ENCODE measurements at places on chromosomes 16 and 17.

GRCh38 chr16:30941600-30942425 lies 7.1 kb upstream of the ORAI3 start:
- DNase-seq: peak; percentile 90

DNA sequence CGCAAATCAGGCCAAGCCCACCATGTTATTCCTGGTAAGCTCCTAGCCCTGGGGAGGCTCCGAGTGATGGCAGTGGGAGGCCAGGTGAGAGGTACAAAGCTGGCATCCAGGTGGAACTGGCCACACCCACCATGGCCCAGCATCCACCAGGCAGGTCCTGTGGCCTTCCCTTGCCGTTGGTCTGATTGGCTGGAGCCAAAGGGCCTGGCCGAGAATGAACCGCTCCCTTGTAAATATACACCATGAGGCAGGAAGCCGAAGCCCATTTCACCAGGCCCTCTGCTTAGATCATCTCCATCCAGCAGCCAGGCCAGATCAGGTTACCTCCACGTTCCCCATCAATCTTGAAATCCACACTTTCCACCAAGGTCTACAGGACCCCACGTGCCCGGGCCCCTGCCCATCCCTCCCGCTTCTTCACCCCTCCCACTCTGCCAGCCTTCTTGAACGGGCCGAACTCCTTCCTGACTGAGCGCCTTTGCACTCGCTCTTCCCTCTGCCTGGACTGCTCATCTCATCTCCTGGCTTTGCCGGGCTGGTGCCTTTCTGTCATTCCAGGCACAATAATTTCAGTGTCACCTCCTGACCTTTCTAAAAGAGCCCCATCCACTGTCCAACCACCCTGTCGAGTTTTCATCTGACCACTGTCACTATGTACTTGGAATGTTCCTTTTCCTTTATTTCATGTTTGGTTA lies 5.8 kb downstream of the SOCS1 start:
- DNase-seq: no peak

GRCh38 chr17:77450742-77451244 lies 310.0 kb downstream of the SEC14L1 start:
- DNase-seq: no peak

GRCh38 chr16:53913920-53914319 lies 210.0 kb downstream of the FTO start:
- no peak for DNase-seq

GRCh38 chr16:85220125-85220839 lies 108.0 kb upstream of the CIBAR2 start:
- peak; percentile 75 for DNase-seq

DNA sequence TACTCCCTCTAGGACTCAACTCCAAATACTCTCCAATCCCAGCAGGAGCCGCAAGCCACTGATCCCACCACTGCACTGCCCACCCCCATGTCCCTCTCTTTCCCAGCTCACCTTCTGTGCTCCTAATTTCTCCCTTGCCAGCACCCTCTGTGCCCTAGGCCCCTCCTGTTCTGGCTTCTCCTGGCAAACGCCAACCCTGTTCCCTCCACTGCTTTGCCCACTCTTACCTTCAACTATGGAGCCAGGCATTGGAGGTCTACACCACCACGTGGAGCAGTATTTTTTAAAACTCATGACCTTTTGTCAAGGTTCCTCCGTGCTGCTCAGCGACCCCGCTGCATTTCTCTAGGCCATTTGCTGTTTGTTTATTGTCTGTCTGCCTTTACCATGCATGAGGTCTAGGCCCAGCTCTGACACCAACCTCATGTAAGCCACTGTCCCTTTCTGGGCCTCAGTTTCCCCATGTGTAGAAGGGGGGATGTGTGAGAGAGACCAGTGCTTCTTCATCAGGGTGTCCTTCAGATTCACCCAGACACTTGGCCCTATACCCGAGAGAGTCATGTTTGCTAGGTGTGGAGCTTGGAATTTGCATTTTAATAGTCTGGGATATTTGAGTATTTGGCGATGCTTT lies 4.6 kb downstream of the CCDC102A start:
- peak; percentile 9 for DNase-seq

DNA sequence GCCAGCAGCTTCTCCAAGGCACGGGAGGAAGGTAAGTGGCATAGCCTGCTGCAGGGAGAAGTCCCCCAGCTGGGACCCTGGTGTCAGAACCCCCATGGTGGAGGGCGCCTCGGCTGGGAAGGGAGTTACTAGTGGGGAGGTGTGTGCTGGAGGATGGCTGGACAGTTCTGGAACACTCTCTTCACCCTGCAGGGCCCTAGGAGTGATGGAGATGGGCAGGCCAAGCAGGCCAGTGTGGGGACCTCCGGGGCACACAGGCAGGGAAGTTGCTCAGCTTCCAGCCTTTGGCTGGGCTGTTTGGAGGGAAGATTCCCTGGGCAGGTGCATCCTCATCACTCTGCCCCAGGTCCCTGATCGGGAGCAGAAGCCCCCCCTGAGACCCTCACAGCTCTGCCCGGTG lies 696 bp downstream of the C17orf99 start:
- DNase-seq: no peak

- DNase-seq: no peak
Observed at GRCh38 chr17:37564252-37564651, 45.0 kb downstream of the SYNRG start.

DNA sequence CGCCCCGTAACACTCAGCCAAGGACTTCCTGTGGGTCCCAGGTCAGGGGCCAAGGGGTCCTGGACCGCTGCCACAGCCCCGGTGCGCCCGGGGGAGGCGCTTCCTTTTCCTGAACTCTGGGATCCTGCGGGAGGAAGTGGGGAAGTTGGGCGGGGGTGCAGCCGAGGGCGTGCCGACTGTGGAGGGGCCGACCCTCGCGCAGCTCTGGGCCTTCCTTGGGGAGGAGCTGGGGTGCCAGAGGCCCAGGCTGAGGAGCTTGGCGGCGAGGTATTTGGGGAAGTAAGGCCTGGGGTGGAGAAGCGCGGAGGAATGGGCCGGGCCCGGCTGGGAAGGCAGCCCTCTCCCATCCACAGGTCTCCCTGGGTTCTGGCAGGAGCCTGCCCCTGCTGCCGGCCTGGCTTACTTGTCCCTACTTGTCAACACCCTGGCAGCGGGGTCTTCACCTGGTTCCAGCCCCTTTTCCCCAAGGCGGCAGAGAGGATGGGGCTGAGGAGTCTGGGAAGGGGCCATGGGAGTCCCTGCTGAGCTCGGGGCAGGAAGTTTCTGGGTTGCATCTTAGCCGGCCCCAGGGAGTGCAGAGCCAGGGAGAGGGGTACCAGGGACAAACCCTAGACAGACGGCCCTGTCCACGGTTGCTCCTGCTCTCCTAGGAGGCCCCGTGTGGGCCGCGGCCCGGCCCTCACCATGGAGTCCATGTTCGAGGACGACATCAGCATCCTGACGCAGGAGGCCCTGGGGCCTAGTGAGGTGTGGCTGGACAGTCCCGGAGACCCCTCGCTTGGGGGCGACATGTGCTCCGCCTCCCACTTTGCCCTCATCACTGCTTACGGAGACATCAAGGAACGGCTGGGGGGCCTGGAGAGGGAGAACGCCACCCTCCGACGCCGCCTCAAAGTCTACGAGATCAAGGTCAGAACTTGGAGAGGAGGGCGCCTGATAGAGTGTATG lies 1.7 kb downstream of the TBKBP1 start:
- DNase-seq: peak; percentile 71

DNA sequence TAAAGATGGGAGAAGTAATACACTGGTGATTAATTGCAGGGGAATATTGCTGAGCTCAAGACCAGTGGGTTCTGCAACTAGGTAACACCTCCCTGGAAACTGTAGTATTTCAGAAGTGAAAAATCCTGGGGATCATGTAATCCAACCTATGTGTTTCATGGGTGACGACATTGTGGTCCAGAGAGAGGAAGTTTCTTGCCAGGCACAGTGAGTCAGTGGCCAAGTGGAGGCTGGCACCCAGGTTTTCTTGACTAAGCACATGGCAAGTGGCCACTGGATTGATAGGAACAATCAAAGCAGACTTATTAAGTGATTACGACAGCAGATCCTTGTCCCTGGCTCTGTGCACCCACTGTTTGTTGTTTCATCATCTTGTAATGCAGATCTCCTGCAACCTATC lies 14.6 kb upstream of the CIITA start:
- peak; percentile 81 for DNase-seq

DNA sequence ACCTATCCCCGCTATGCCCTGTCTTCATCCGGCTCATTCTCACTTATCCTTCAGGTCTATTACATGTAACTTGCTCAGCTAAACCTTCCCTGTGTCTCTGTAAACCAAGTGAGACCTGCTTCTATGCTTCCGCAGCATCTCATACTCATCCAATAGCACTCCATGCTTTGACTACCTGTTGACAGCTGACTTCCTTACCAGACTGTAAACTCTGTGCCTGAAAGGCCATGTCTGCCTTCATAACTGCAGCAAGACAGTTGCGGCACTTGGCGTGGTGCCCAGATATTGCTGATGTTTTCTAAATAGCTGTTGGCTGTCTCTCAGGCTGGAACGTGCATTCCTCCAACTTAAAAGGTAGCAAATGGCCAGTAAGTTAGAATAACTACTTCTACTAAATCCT lies 1.8 kb upstream of the OR1E1 start:
- DNase-seq: no peak

- no peak for DNase-seq
Observed at GRCh38 chr16:22093996-22094395, 1.7 kb downstream of the VWA3A start.

GRCh38 chr16:11245988-11246387 lies 10.0 kb downstream of the SOCS1 start:
- DNase-seq: no peak

- no peak for DNase-seq
Observed at GRCh38 chr17:1967213-1967612, 57.9 kb downstream of the RTN4RL1 start.

DNA sequence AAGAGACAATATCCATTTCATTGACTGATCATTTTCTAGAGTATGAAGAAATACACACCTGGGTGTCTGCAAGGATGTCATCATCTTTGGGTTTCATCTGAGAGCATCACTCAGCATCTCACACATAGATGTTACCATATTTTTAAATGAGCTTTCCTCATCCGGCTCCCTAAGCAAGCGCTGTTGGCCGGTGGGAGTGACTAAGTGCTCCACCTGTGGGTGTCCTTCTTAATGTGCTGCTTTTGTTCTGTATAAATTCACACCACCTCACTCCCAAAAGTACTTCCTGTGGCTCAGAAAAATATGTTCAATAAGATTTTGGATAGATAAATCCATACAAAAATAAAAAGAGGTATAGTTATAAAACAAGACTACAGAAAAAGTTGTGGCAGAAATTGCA lies 7.4 kb downstream of the SSTR2 start:
- no peak for DNase-seq

DNA sequence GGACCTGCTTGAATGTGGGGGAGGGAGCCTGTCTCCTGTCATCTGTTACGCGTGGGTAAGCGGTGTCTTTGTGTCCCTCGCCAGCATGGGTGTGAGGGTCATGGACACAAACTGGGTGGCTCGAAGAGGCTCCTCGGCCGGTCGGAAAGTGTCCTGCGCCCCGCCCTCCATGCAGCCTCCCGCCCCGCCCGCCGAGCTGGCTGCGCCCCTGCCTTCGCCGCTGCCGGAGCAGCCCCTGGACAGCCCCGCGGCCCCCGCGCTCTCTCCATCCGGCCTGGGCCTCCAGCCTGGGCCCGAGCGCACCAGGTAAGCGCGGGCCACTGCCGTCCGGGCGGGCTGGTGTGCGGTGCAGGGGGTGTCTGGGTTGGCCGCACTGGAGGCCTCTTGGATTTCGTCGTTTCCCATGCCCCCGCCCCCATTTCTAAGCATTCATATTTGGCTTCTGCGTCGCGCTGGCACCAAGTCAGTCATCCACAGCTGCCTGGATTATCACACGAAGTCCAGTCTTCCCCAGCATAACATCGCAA lies 43.8 kb downstream of the ELAC2 start:
- DNase-seq: no peak
